ENCODE measurements at places on chromosomes 1 and 21.

DNA sequence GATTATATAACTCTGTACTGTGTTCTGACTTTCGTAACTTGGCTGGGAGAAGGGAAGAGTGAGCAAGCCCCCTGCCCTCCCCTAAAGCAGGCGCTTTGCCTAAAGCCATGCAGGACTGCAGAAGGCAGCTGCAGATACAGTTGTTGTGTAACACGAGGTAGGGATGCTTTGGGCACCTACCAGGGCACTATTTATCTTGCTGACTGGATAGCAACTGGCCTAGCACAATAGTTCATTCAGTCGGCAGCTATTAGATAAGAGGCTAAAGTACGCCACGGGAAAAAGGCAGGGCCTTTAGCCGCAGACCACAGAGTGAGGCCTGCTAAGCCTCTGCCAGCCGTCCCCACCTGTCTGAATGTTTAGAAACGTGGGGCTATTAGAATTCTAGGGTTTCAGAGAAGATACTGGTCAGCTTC lies 80.9 kb downstream of the TTC3 start:
- DNase-seq, result no peak

- DNase-seq, result no peak
These were observed 39.4 kb downstream of the PHC2 start for GRCh38 chr1:33391343-33392078.

DNA sequence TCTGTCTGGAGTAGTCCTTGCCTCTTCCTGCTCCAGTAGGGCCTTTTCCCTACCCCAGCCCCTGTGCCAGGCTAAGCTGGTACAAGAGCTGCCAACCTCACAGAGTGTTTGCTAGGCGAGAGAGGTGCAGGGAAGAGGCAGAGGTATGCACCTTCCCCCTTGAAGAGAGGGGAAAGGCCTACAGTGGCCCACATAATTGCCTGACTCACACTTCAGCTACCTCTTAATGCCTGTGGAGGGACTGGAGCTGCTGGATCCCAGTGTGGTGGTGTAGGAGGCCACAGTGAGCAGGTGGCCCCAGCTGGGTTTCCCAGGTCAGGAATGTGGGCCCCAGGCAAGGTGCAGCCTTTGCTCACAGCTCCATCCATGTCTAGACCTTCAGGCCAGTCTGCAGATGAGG lies 3.3 kb upstream of the CCDC28B start:
- DNase-seq, result no peak

GRCh38 chr1:110151175-110151669 lies 928 bp downstream of the SLC6A17 start:
- DNase-seq, result no peak

- no peak for DNase-seq
These were observed 12.8 kb downstream of the BCAN start for GRCh38 chr1:156654700-156655099.

All from ascending aorta (tissue), 2 donors.